ENCODE measurements at places on chromosomes 4 and X. TPM values are rescaled to one million over a fixed set of nuclear protein-coding genes. Genes with fewer than 3 reads are reported as not detected.

USP17L21 gene
- total RNA-seq: not detected

PACRGL gene
- 18.2 TPM for total RNA-seq

CXCL8 gene
- total RNA-seq: 23.3 TPM

KDR gene
- 13.3 TPM for total RNA-seq

USP26 gene
- total RNA-seq: not detected

LAS1L gene
- 16.6 TPM for total RNA-seq

KCTD8 gene
- total RNA-seq: 0.78 TPM

HELT gene
- total RNA-seq: not detected

PROM1 gene
- total RNA-seq: 0.13 TPM

CFAP97 gene
- total RNA-seq: 50.5 TPM

CT55 gene
- not detected for total RNA-seq

MRPS18C gene
- 15.1 TPM for total RNA-seq

INPP4B gene
- 10.6 TPM for total RNA-seq
